CD4-positive, alpha-beta T cell treated with Interleukin-12 subunit alpha and Interleukin-12 subunit beta, for 1 hour (primary cell): ENCODE measurements at places on chromosomes 2 and 18.

- DNase-seq, result no peak
Measured at GRCh38 chr2:24816404-24816803, 23.2 kb downstream of the CENPO start.

DNA sequence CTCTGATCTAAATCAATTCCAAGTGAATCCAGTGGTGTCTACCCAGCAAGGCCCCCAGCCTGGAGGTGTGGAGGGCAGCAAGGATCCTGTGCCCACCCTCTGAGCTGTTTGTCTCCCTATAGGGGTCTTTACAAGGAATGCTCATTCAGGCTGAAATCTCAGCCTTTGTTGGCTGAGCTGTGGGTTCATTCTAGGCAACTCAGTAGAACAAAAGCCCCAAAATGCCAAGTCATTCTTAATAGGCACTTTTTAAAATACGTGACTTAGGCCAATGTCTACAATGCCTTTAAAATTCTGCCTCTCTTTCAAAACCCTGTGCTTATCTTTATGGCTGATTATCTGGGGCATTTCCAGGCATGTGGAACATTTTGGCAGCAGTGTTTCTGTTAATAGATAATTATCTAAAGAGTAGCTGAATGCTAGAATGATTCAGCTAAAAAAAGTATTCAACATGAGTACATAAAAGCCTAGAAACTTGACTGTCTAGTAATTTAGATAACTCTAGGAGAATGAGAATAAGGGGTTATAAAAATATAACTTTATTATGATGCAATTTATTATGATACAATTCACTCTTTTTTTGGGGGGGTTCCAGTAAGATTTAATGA lies 7.4 kb downstream of the UGT1A6 start:
- no peak for DNase-seq

- no peak for DNase-seq
Measured at GRCh38 chr2:238286551-238286950, 1.9 kb downstream of the PER2 start.

GRCh38 chr2:21860907-21861306 lies 737.1 kb downstream of the TDRD15 start:
- DNase-seq, result no peak

DNA sequence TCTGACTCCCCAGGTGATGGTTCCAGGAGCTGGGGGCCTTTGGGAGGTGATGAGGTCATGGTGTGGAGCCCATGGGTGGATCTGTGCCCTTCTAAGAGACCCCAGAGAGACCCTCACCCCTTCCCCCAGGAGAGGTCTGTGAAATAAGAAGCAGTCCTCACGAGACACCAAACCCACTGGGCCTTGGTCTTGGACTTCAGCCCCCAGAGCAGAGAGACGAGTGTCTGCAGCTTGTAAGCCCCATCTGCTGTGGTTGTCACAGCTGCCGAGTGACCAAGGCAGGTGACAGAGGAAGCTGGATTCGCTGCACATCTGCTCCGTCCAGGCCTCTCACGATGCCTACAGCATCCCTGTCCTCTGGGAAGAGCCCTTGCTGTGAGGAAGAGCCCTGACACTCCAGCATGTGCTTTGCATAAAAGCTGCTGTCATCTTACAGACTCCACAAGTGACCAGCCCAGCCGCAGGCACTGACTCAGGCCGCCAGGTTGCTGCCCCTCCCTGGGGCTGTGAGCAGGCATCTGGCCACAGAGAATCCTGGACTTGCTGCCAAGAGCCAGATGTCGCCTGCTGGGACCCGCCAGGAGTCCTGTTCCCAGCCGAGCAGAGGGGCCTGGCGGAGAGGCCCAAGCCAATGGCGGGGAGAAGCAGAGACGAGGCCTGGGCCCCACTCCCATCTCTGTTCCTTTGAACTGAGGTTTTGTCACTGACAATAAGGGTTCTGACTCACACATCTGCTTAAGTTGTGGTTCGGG lies 150.8 kb downstream of the PXDN start:
- DNase-seq, result no peak

- no peak for DNase-seq
Measured at GRCh38 chr18:46344416-46345180, 240.4 kb downstream of the HAUS1 start.

GRCh38 chr18:64090876-64091275 lies 58.0 kb downstream of the LINC00305 start:
- DNase-seq, result no peak

DNA sequence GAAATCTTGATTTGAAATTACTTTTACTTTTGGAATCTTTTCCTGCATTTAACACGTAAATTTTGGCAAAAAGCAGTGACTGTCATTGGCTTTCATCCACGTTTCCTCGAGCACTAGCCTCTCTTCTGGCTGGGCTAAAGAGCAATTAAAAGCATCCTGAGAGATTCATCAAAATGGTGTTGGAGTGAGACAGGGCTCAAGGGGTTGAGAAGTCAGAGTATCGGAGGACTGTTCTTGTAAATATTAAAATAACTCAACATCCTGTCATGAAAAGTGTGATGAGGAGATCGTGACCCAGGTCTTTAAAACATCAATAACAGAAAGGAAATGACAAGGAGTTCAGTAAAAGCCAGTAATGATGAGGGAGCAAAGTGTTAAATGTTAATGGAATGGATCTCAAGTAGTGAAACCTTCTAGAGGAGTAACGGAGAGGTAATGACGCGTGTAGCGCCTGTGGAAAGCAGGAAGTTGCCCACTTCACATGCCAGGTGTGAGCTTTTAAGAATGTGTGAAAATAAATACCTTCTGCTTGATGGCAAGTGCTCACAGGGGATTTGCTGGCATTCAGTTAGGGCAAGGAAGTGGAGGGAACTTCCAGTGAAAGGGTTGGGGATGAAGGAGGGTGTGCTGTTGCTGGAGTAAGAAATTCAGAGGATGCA lies 754.4 kb downstream of the ADCYAP1 start:
- no peak for DNase-seq

DNA sequence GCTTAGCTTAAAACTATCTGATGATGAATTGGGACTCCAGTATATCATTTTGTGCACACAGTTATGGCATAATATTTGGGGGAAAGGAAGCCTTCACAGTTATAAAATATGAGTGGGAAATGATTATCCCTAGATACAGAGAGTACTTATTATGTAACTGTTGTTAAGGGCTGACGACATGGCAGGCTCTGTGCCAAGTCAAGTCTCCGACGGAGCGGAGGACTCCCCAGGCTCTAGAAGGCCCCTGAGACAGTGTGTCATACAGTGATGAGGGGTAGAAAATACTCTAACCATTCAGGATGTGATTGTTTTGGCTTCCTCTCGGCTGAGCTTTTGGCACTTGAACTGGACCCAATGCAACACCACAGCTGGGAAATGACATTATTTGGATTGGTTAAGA lies 211.8 kb downstream of the SLC8A1 start:
- no peak for DNase-seq

DNA sequence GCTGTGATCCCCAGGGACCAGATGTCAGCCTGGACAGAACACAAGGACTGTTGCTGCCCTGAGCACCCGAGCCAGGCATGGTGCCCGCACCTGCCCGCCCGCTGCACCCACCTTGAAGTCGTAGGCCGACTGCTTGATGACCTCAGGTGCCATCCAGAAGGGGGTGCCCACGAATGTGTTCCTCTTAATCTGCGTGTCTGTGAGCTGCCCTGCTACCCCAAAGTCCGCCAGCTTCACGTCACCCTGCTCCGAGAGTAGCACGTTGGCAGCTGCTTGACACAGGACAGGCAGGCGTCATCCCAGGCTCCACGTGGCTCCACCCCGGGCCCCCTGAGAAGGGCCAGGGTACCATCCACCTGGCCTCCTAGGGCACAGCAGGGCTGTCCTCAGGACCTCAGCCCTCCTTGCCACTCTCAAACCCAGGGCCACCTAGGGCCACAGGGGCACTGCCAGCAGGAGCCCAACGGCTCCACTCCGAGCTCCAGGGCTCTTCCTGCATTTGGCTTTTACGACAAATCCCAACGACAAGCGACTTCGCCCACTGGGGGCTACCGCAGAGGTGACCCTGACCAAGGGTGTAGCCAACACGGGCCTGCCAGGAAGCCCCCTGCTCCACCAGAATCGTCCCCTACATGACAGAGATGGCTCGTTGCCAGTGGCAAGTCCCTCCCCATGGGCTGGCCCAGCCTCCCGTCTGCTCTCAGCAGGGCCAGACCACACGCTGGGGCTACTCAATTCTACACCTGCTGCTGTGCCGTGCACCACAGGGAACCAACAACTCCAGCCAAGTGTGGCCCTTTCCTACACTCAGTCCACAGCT lies 9.0 kb downstream of the STK25 start:
- no peak for DNase-seq

DNA sequence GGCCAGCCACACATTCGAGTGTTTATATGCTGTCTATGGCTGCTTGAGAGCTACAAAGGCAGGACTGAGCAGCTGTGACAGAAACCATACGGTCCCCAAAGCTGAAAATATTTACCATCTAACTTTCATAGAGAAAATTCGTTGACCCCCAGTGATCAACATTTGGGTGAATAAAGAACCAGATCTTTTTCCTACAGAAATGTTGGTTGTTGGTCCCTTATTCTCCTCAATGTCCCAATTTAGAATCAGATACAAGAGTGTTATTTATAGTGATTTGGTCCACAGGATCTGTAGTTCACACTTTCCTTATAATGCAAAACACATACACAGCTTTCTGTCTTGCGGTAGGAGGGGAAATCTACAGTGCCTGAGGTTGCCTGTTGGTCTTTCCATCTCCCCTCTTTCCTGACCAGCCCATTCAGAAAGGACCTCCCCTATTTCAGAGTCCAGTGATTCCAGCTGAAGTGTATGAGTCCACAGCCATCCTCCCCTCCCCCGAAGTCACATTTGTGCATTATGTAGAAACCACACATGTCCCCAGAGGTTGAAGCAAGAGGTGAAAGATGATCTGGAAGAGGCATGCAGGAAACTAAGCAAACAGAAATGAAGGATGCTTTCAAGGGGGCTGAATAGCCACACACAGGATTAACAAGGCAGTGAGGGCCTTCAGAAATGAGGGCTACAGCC lies 61.9 kb downstream of the SPRED2 start:
- no peak for DNase-seq

DNA sequence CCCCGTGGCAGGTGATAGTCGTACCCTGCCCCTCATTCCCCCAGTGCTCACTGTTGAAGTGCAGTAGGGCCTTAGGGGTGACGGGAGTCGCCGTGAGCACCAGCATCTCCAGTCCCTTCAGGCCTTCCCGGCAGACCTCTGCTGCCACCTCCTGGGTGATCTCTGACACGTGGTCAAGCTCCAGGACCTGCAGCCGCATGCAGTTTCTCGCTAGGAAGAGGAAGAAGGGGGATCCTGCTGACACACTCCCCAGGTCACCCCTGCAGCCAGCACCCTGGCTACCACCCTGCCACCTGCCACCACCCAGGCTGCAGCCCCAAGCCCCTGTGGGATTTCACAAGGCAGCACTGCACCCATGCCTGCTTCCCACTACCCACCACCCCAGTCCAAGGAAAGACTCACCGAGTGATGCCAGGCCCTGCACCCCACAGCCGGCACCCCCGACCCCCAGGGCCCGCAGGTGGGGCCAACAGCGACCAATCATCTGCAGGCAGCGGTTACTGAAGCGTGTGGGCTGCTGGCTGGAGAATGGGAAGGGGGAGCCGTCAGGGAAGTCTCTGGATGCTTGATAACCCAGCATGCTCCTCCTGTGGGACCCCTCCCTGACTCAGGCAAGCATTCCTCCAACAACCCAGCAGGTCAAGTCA lies 23.8 kb downstream of the FBXO41 start:
- DNase-seq, result no peak

- no peak for DNase-seq
Measured at GRCh38 chr2:240277073-240277806, 136.8 kb upstream of the OTOS start.

DNA sequence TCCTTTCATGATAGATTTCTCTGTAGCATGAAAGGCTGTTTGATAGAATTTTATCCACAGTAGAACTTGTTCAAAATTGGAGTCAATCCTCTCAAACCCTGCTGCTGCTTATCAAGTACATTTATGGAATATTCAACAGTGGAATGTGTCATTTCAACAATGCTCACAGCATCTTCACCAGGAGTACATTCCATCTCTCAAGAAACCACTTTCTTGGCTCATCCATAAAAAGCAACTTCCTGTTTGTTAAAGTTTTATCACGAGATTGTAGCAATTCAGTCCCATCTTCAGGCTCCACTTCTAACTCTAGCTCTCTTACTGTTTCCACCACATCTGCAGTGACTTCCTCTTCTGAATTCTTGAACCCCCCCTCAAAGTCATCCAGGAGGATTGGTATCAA lies 29.4 kb downstream of the PDCL3 start:
- DNase-seq, result no peak

DNA sequence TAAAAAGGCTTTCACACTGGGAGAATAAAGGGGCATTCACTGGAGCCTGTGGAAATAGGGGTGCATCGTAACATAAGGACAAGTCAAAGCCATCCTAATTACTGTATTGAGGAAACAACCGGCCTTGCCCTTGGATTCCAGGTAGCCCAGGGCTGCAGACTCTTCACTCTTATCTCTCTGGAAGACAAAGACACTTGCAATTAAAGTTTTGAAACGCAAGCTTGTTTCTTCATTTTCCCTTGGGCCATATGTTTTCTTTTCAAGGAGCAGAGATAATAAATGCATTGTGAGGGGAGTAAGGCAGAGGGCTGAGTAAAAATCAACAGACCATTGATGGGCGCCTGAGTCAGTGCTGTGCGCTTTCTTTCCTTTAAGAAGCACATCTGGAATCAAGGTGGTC lies 11.5 kb downstream of the TNFRSF11A start:
- no peak for DNase-seq

GRCh38 chr2:192072261-192072660 lies 122.5 kb downstream of the TMEFF2 start:
- no peak for DNase-seq

DNA sequence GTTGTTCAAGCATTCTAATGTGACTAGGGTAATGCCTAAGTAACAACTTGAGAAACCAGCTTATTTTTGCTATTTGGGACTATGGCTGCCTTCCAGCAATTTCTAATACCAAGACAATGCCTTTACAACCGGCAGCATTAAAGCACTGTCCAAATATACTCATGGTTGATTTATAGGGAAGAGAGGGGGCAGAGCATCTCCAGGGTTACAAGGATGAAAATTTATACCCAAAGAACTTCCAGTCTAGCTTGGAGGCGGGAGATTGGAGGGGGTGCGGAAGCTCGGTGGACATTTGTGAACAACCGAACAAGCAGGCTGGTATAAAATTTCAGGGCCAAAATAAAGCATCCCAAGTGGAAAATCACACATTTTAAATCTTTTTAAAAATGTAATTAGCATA lies 294.9 kb upstream of the STON1 start:
- DNase-seq, result no peak

- DNase-seq, result no peak
Measured at GRCh38 chr2:201342923-201343322, 14.2 kb downstream of the FLACC1 start.

DNA sequence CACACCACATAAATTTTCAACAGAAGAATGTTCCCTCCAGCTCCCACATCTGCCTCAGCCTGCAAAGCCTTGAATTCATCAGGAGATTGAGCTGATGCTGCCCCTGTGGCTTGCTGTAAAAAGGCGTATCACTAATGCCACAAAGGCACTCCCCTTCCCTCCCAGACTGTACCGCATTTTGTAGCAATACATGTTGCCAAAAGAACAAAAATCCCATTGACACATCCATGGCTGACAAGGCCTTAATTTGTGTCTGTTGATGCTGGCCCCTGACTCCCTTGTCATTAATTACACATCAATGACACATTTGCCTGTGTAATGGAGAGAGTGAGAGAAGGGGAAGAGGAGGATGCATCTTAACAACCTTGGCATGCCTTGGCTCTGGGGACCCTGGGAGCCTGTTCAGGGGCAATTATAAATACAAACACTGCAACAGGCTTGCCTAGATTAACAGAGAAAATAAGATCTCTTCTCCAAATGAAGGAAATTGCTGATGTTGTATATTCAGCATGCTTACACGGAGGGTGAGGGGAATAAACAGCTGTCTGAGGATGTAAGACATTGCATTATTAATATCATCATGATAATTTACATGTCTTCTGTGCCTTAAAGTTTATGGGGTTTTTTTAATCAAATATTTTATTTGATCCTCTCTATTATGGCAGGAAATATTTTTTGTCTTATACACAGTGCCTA lies 264.0 kb downstream of the SUCLG1 start:
- no peak for DNase-seq
